Stimulated activated CD8-positive, alpha-beta memory T cell treated with anti-CD3 and anti-CD28 coated beads, Interleukin-12 subunit alpha, Interleukin-12 subunit beta, amount 100 ng/mL, for 1 hour (primary cell): ENCODE measurements at places on chromosomes 7 and 10.

DNA sequence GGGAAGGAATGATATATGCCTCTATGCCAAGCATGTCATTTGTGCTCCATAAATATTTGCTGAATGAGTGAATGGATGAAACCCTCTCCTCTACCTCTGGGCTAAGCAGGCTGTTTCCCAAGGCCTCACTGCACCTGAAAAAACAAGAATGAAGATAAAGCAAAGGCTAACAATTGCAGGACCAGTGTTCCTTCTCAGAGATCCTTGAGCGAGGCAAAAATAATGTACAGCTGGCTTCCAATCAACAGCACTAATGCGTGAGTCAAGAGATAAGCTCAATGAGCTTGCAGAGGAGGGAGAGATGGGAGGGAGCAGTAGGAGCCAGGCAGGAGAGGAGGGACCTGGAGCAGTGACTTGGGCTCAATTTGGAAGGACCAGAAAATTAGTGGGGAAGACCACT is 144.5 kb upstream of the NFE2L3 start:
- DNase-seq, result no peak

GRCh38 chr10:95467162-95467599 is 94.0 kb downstream of the SORBS1 start:
- DNase-seq, result no peak

DNA sequence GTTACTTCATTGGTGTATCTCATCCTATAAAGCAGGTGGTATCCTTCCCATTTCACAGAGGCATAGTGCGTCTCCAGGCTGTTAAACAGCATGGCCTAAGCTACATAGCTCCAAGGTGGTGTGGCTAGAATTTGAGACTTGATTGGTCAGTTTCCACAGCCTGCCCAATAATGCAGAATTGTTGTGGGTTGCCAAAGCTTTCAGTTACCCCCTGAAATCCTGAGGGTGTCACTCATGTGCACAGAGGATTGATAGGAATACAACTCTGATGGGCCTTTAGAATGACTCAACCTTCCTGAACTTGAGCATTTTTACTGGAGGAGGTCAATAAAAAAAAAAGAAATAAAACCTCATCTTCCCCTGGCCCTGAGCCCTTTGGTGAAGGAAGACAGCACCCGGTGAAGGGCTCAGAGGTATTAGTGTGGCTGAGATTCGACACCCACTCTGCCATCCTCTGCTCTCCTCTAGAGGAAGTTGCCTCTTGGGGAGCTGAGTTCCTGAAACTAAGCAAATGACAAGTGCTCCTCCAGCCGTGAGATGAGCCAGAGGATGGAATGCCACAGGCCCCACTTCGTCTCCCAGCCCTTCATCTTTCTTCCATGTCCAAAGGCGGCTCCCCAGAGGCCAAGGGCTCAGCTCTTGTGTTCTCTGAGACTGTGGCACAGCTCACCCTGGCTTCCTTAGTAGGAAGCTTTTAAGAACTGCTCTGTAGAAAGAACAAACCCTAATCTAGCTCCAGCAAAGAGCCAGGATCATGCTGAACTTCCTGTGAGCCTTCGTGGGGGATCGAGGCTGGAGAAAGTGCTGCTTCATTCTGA is 1.0 kb downstream of the ACSL5 start:
- no peak for DNase-seq

DNA sequence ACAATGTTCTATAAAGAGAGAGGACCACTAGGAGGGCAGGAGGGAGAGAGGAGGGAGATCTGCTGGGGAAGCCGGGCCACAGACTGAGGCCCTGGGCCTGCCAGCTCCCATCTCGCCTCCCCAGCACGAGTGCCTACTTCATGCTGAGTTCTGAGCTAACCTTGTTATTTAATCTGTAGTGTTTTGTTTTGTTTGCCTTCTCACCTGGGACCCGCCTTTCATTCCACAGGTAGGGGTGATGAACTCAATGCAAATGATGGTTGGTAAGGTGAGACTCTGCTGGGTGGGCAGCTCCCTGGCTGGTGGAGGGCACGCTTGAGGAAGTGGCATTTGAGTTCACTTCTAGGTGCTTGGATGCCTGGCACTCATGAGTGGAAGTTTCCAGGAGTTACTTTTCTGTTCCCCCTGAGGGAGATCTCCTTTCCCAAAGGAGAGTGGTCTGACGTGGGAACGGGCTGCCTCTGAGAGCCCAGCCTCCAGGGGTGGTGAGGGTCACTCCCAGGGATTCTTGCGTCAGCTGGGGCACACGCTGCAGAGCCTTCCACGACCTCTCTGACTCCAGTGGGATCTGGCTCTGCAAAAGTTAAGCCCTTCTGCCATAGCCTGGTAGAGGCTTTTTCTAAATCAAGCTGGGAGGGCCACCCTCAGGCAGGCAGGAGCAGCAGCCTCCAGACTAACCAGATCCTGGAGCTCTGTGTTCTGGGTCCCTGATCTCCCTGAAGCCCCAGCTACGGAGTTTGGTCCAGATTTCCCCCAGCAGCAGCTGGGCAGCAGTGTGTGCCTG is 22.4 kb downstream of the UBTD1 start:
- no peak for DNase-seq

DNA sequence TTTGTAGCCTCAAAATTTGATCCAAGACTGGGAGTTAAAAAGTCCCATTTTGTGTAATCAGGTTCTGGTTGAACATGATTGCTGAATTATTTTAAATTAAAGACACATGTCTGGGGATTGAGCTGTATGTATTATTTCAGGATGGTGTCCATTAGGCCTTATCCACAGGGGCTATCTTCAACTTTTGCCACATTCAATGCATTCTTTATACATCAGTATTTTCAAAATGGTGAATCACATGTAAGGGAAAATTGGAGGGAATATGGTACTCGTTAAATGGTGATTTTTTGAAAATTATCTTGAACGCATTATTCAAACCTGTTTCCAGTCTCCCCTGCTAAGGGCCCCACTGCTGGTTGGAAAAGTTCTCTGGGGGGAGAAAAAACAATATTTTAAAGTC is 367.7 kb upstream of the NPVF start:
- DNase-seq, result no peak

DNA sequence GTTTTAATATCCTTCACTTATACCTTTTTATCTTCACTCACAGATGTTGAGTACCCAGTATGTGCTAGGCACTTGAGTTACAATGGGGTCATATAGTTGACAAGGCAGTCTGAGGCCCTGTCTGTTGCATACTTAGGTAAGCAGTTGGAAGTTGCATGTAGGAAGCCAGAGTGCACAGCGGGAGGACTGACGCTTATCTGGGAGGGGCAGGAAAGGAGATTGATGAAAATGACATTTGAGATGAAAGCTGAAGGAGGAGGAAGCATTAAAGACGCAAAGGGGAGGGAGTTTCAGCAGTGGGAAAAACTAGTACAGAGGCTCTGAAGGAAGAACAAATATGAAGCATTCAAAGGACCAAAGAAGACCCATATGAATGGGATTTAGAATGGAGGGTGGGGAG is 266.2 kb downstream of the HTR7 start:
- no peak for DNase-seq

DNA sequence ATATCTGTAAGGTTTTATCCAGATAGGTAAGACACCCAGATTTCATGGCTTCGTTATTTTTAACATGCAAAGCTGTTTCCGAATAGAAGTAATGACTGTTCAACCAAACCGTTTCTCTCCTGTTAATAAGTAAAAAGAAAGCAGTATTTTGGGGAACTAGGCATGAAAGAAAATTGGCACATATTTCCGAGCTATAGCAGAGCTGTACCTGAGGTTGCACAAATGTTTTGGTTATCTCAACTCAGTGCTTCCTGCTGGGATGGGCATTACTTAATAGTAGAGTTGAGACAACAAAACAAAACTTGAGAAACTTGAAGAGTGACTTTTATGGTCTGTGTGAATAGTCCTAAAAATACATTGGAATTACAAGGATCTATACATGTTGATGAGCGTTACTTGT is 564.3 kb upstream of the SORCS1 start:
- DNase-seq, result no peak

- no peak for DNase-seq
Observed at GRCh38 chr10:131947631-131948347, 33.9 kb downstream of the BNIP3 start.

DNA sequence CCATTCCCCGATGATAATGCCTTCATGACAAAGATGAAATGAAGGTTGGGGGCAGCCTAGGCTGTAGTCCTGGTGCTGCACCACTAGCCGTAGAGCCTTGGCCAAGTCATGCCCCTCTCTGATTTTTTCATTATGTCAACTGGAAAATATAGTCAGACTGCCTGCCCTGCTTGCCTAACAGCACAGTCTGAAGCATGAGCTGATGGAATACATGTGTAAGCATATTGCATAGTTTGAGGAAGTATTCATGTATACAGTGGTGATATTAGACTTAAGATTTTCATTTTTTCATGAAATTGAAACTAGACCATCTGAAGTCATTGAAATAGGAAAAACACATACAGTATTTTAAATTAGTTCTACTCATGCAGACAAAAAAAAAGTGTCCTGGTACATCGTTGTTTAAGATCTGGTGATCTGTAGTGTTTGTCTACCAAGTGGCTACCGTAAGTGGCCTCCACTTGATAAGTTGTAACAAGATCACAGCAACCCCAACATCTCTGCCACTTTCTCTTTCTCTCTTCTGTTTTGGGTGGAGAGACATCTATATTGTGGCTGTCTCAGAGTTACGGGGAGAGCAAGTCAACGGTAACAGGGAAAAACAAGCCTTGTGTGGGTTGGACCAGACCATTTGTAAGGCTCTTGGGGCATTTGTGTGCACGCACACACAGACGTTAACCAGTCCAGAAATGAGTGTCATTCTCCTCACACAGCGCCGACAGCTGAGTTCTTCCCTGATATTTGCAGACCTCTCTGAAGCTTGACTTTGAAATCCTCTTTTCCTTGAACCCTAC is 716.6 kb upstream of the GALNT17 start:
- DNase-seq, result no peak

DNA sequence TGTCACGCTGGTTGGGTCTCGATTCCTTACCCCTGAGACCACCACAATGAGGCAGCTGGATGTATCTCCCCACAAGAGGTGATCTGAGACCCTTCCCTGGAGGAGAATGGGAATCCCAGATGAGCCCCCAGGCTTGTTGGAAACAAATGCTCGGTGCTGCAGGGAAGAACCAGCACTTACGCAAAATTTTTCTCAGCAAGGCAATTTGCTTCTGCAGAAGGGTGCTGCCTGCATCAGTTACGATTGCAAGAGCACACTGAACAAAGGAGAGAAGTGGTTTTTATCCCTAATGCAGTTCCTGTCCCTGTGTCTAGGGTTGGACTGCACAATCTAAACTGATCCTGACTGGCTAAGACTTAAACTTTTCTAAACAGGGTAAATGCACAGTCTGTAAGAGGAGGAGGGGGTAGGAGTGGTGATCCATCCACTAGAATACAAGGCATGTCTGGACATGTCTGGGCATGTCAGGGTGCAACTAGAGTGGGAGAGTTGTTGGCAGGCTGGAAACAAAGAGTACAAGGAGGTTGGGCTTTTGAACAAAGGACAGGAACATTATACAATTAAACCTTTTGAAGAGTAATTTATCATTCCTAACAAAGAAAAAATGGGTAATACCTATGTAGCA is 114.9 kb upstream of the FAM3C start:
- DNase-seq, result no peak

- no peak for DNase-seq
Observed at GRCh38 chr10:35369049-35369611, 32.8 kb downstream of the CCNY start.

DNA sequence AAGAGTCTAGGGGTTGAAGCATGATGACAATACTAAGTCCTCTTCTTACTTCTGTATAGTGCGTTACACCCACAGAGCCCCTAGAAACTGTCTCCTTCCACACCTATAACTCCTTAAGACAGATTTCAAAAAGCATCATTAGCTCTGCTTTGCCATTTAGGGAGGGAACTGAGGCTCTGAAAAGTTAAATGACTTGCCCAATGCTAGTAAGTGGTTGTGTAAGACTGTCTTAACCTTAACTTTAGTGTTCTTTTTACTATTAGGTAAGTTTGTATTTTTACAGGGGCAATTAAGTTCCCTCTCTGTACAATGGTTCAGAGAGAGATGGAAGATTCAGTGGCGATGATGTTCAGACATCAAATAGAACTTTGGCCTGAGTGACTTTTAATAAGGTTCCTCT is 72.7 kb upstream of the ASAH2 start:
- no peak for DNase-seq

DNA sequence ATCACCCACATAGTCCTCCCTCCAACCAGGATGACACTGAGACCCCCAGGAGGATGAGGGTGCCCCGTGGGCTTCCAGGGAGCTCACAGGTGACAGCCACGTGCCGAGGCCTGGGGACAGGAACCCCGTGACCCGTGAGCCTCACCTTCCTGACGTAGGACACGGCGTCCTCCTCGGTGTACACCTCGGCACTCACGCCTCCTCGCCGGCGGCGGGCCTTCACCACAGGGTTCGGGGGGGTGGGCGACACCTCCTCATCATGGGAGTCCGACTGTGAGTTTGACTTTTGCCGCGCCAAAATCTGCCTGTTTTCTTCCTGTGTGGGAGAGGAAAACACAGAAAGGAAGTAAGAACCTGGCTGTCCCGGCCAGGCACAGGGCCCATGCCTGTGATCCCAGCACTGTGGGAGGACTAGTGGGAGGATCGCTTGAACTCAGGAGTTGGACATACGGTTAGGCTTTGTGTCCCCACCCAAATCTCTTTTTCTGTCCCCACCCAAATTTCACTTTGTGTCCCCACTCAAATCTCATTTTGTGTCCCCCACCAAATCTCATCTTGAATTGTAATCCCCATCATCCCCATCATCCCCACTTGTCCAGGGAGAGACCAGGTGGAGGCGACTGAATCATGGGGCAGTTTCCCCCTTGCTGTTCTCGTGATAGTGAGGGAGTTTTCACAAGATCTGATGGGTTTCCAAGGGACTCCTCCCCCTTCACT is 45.9 kb upstream of the DNAAF5 start:
- DNase-seq, result no peak

GRCh38 chr7:510782-511281 is 8.8 kb downstream of the PDGFA start:
- no peak for DNase-seq

DNA sequence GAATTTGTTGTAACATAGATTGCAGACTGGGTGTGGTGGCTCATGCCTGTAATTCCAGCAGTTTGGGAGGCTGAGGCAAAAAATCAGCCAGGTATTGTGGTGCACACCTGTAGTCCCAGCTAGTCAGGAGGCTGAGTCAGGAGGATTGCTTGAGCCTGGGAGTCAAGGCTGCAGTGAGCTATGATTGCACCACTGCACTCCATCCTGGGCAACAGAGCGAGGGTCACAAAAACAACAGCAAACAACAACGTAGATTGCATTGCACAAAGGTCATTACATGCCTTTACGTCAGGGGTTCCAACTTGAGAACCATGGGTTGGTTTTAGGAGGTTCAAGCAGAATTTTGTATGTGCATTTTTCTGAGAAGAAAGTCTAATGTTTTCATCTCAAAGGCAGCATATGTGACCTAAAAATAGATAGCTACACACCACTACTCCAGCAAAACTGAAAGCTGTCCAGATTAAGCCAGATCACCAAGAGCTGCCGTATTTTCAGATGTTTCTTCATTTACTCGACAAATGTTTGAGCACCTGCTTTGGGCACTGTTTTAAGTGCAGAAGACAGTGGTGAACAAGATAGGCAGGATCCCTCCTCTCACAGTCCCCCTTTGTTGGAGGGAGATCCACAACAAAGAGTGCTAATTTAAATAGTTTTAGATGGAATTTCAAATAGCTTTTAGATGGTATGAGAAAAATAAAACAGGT is 28.3 kb upstream of the CYP26C1 start:
- DNase-seq, result no peak
